Neural progenitor cell (in vitro differentiated cells): ENCODE measurements at places on chromosomes 2 and 18.
A peak's percentile ranks its signal among the peaks of the same experiment; 100 is the strongest.

DNA sequence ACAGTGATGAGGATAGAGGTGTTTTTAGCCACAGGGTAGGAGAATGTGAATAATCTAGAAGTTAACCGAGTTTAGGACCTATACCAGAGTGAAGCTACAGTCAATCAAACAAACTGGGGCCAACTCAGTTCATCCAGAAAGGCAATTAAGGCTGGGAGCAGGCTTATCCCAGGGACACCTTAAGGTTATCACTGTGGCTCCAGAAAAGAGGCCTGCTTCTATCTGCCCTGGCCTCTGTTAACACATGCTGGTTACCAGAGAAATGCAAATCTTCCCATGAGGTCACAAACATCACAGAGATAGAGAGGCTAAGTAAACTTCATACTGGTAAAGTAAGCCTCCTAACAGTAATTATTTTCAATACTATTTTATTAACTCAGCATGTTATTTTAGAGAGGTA, 93.2 kb upstream of the GRB14 start:
- DNase-seq = no peak

DNA sequence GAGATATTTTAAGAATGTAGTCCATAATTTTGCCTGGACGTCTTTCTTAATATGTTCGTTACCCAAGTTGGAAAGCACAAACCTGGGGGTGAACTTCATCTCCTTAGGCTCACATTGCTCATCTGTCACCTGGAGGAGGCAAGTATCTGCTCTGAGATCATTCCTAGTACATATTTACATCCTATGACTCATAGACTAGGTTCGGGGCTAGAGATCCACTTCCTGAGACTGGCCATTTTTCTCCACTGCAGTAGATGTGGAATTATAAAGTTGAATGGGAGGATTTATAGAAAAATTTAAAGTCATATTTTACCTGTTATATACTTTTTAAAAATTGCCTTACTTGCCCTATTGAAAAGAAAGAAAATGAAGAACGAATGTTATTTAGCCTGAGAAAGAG, 77.5 kb upstream of the PROKR1 start:
- no peak for DNase-seq

DNA sequence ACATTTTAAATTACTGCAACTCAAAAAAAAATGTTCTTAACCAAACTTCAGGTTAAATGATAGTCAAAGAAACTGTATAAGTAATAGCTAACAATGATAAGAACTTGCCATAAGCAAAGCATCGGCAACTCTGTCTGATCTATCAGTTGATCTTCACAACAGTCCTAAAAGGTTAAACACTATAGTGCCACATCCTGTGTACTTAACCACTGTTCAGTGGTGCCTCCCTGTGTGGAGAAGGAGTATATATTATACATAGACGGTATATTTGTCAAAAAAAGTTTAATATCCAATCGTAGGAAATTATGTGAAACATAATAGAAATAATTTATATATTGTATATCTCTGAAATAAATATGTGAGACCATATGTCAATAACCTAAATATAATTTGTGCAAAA, 13.0 kb downstream of the DTNA start:
- no peak for DNase-seq

- DNase-seq = no peak
Measured at GRCh38 chr2:46985512-46985911, 69.9 kb upstream of the MCFD2 start.

- no peak for DNase-seq
Measured at GRCh38 chr2:157899125-157899839, 23.2 kb upstream of the ACVR1 start.

DNA sequence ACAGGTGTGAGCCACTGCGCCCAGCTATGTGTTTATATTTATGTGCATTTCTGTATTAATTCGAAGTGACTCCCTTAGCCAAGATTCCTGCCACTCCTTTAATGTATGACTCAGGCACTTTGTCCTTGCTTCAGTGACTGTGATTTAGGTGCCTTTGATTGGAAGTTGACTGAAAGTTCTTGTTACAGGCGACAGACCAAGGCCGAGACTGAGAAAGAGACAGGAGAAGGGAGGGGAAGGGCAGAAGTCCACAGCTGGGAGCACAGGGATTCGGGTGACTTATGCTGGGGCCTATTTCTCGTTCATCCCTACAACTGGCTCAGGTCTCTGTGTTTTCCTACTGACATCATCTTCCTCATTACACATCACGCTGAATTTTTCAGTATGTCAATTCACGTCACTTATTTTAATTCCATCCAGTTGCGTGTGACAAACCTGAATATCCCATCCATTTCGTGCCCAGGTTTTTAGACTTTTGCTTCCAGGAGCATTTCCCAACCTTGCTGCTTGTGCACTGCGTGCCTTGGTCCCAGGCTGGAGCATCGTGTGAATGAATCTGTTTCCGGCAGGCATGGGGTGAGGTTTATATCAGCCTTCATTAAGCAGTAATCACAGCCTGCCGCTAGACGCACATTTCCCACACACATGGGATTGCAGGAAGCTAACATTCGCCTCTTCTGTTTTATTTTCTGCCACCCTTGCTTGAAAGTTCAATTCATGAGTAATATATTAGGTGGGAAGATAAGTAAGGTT, 42.4 kb downstream of the TMEM18 start:
- no peak for DNase-seq

GRCh38 chr2:158034198-158034866, 67.3 kb upstream of the UPP2 start:
- peak; percentile 82 for DNase-seq

GRCh38 chr2:73386342-73386868, 769 bp downstream of the ALMS1 start:
- peak; percentile 53 for DNase-seq

DNA sequence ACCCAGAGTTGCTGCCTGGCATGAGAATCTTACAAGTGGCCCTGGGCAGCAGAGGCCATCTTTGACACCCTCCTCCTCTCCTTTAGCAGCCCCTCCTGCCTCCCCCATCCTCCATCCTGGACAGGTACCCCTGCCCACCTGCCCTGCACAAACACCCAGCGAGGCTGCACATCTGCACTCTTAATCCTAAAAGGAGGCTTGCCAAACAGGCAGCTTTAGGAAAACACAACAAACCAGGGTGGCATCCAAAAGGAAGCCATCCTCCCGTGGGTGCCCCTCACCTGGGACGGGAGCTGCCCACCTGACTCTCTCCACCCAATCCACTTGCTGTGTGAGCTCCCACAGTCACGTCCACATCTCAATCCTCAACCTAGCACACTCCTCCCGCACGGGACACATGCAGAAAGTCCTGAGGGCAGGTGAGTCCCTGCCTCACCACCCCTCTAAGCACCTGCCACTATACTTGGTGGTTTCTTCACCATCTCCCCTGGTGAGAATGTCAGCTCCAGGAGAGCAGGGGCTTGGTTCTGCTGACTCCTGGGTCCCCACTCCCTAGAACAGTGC, 5.8 kb downstream of the BIN1 start:
- no peak for DNase-seq

- no peak for DNase-seq
Measured at GRCh38 chr2:75548036-75548573, 12.6 kb downstream of the EVA1A start.

GRCh38 chr2:41482659-41483058, 565.2 kb upstream of the PKDCC start:
- DNase-seq = no peak

- no peak for DNase-seq
Measured at GRCh38 chr2:186617771-186618170, 27.9 kb downstream of the ITGAV start.

GRCh38 chr2:96867756-96868554, 1.9 kb downstream of the SEMA4C start:
- DNase-seq = no peak

GRCh38 chr2:37653805-37654378, 17.6 kb downstream of the CDC42EP3 start:
- no peak for DNase-seq

GRCh38 chr2:165888171-165888570, 65.4 kb downstream of the TTC21B start:
- DNase-seq = no peak

GRCh38 chr18:38883111-38883510, 1317.5 kb upstream of the CELF4 start:
- no peak for DNase-seq

DNA sequence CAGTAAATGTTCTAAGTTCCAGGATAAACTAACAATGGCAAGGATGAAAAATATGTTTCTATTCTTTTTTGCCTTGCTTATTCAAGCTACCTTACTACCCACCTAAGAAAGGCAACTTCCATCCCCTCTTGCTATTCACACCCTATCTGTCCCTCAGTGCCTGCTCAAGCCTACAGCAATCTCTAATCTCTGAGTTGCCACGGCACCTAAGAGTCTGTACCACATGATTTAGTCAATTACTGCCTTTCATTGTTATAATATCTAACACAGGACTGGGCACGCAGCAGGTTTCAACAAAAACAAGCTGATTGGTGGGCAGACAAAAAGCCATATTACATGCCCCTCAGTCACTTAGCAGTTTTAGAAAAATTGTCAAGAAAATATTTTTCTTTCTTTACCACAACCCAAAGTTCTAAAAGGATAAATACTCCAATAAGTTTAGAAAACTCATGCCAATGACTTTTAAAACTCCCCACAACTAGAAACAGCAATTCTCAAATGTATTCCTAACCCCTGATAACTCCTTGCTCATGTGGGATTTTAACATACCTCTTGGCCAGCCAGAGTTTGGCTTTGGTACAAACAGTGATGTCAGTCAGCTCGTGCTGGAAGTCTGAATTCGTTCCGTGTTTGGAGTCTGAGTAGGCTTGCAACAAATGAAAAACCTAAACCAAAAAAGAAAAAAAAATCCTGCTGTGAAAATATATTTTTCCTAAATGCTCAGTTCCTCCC, 117.3 kb upstream of the ZFP36L2 start:
- DNase-seq = no peak

DNA sequence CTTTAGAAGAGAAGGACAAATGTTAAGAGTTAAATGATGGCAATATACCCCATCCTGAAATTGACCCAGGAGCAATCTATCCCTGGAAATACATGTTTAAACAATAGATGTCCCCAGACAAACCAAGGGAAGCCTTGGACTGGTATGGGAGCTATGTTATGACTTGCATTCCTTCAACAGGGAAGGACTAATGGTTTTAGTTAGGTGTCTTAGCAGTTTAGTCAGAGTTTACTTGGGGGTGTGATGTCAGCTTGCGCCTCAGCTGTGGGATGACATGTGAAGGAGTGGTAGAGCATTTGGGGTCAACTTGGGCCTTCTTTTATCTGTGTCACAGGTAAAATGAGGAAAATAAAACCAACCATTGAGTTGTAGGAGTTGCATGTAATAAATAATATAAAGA, 36.8 kb downstream of the SPC25 start:
- DNase-seq = no peak
